GM23248 (cell line): ENCODE measurements at places on chromosomes 3 and 15.
A peak's percentile ranks its signal among the peaks of the same experiment; 100 is the strongest.

DNA sequence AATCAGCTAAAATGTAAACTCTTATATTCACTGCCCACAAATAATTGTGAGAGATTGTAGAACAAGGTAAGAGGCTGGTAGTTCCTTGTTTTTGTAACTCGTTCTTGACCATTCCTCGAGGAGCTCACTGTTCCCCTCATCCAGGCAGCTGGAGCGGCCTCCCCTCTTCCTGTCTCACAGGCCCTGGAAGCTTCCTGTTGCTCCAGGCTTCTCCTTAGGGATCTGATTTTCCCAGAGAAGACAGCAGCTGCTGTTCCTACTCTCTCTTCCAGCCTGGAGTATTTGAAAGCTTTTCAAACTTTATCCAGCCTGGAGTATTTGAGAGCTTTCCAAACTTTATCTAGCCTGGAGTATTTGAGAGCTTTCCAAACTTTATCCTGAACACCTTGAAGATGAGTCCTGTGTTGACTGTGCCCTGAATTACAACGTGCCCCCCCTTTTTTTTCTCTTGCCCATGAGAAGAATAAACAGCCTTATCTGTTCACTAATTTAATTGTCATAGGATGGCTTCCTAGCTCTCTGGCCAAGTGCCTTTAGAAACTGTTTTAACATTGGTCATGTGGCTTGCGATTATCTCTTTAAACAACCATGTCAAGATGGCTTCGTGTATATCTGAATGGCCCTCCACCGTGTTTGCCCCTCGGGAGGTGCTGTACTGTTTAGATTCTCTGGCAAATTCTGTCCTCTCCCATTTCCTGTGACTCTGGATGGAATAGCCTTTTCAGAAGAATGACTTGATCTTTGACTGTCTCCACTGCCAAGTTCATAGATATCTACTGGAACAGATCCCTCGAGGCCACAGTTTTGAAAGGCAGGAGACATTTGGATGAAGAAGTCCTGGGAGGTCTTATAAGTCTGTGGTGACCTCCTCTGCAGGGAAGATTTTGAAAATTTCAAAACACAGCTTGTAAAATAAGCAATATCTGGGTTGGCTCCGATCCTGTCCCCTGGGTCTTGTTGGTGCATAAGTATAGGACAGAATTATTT is 4.8 kb downstream of the ADAMTSL3 start:
- no peak for DNase-seq

DNA sequence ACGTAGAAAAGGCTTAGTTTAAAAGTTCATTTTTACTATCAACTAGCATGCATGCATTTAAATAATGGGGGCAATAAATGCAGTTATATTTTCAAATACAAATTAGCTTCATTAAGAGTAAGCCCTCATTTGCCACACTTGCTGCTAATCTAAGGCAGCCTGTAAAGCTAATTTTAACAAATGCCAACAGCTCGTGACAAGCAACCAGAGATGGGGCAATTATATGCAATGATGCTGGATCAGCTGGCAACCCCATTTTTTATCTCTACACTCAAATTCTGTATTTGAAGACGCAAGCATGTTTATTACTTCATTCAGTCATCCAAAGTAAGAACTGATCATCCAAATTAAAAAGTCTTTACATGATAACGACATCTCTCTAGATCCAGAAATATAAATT is 12.1 kb downstream of the RFTN1 start:
- no peak for DNase-seq

- DNase-seq: peak; percentile 48
These were observed 16.0 kb downstream of the NEK10 start for GRCh38 chr3:27353221-27353620.

- no peak for DNase-seq
These were observed 934.9 kb upstream of the CADM2 start for GRCh38 chr3:84023842-84024241.

GRCh38 chr3:89419647-89420241 is 312.3 kb downstream of the EPHA3 start:
- no peak for DNase-seq

DNA sequence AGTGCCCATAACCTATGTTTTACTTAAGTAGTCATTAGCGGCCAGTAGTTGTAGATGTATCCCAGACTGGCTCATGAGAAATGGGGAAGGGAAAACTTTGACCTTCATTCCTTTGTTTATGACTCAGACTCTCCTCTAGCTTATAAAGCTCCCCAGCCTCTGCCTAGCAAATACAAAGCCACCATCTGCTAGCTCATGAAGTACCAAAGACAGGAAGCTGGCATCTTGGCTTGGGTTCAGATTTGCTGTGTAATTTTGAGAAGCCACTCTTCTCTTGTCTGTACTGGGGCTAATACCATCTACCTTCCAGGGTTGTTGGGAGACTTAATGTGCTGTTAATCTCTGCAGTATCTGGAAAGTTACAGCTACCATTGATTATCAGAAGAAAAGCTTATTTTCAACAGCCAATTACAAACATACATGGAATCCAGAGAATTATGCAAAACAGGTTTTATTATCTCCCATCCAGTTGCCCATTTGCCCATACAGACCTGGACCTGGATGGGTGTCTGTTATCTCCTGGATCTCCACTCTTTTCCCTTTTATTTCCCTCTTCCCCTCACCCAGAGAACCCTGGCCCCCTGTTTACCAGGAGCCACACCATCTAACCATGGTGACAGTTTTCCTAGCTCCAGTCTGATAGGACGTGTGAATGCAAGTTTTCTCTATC is 153.8 kb downstream of the SEMA6D start:
- peak; percentile 30 for DNase-seq

DNA sequence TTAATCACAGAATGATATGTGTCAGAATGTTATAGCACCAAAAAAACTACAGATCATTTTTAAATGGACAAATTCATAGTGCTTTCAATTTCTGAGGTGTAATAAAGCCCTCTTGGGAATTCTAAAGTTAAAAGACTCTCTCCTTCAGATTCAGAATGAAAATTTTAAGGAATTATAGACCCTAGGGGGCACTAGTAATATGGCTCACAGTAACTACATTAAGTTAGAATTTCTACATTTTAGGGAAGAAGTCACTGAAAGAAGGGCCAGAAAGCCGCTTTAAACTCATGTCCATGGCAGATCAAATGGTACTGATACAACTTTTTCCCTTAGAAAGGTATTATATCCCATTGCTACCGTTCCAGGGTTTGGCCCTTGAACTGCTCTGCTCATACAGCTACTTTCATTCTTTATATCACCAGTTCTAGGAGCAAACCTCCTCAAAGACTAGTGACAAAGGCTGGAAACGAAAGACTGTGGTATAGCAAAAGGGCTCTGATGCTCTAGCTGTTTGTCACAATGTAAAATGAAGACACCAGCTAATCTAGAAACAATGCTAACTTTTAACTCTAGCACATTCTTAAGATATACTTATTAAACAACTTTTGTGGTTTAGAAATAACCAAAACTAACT is 18.1 kb downstream of the DAZL start:
- DNase-seq: peak; percentile 20

- DNase-seq: no peak
These were observed 388 bp downstream of the ACY1 start for GRCh38 chr3:51983578-51984268.

GRCh38 chr3:133655731-133656515 is 5.8 kb downstream of the TOPBP1 start:
- DNase-seq: no peak

- DNase-seq: no peak
These were observed 47.1 kb downstream of the NPTN start for GRCh38 chr15:73585871-73586654.

GRCh38 chr15:85757939-85758654 is 36.6 kb downstream of the KLHL25 start:
- DNase-seq: no peak

GRCh38 chr15:28105224-28105791 is 6.2 kb upstream of the OCA2 start:
- no peak for DNase-seq

DNA sequence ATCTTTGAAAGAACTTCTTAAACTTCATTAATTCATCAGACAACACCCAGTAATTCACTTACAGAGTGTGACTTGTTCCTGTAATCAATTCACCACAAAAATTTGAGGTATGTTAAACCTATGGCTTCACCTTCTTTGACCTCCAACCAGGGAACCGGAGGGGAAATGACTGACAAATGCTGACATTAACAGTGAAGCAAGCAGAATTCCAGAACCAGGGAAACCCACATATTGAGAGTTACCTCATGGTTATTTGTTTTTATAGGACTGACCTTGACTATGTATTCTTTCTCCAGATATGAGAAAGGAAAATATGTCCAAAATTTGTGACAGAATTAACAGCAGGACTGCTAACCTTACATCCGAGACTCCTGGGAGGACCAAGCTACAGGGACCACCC is 2.7 kb downstream of the P3H2 start:
- DNase-seq: no peak

GRCh38 chr15:70597056-70597603 is 166.2 kb downstream of the UACA start:
- DNase-seq: peak; percentile 15

DNA sequence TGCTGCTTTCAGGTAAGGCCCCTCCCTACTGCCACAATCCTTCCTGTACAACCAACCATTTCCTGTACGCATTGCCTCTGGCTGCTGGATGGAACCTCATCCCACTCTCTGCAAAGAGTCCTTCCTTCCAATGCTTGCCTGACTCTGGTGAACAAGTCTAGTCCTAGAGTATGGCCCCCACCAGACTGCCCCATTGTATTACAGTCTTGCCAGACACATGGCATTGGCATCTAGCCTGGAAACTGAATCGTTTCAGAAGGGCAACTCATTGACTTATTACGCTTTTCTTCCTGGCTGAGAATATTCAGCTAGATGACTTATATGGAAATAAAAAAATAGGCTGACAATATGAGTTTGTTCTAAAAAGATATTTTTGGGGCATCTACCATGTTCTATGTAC is 170.3 kb downstream of the SUCLG2 start:
- DNase-seq: no peak

DNA sequence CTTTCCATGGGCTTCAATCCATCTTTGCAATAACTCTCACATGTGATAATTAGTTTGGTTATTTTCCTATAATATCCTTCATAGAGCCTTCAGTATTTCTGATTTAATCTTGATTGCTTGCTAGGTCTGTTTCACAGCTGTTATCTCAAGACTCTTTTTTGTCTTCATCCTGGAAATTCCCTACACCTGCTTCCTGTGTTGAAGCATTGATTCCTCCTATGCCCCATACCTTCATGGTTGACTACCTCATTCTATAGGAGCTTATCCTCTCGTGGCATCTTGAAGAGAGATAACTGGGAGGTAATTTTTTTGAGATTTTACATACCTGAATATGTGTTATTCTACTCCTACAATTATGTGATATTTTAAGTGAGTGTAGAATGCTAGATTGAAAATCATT is 26.7 kb downstream of the PIK3CA start:
- DNase-seq: no peak

- DNase-seq: peak; percentile 84
These were observed 1.4 kb downstream of the KBTBD13 start for GRCh38 chr15:65077981-65078352.

DNA sequence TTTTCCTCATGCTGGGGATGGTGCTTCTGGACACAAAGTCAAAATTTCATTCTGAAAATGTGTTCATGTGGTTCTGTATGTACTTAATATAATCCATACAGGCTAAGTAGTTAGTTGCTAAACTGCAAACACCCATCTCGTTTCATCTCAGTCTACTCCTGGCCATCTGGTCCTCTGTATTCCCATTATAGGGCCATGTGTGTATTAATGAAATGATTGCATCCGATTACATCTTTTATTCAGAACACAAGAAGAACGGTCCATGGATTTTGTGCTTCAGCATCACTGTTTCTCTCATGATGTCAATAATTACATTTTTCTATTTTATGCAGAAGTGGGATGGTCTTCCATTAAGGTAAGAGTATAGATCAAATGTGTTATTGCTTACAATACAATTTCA is 6.1 kb upstream of the GJD2 start:
- no peak for DNase-seq

- no peak for DNase-seq
These were observed 442.7 kb upstream of the NR2F2 start for GRCh38 chr15:95887666-95888390.

DNA sequence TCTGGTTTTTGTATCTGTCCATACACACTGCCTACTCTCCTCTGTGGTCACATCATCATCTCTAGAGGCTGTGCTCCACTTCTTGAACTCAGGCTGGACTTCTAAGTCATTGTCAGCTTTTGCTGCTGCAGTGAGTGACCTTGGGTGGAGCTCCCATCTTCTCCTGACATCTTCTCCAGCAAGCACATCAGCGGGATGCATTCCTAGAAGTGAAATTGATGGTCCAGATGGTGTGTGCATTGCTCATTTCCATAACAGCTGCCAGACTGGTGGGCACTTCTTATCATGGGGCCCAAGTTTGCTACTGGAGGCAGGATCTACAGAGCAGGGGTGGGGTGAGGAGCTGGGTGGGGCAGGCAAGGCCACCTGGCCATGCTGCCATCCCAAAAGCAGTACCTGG is 109.9 kb downstream of the DNAJB8 start:
- no peak for DNase-seq

- peak; percentile 15 for DNase-seq
These were observed 12.9 kb upstream of the APEH start for GRCh38 chr3:49661281-49661680.

DNA sequence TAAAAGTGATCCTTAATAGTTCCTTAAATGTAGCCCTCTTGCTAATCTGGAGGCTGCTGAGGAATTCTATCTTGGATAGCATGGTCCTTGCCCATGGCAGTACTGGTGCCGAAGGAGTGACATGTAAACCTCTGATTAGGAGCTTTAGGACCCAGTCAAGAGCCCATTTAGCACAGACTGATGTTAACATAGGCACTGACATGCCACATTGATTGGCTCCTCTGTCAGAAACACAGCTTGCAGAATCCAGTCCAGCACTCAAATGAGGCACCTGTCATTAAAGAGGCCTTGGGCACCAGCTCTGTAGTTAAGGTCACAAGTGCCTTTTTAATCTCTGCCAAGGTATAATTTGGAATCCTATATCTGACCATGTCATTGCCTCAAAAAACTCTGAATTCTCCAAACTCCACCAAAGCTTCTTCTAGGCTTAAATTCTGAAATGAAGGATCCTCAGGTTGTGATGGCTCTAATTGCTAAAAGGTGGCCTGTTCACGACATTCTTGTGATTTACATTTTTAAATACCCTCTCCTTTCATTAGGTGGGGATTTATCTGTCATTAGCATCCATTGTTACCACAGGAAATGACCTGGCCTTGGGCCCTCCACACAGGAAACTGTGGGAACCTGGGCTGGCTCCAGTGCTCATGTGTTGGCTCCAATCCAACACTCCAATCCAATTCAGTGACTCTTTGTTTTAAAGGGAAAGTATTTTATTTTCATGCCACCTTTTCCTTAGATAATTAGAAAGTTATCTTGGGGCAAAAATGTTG is 57.3 kb upstream of the RNF7 start:
- DNase-seq: peak; percentile 67

DNA sequence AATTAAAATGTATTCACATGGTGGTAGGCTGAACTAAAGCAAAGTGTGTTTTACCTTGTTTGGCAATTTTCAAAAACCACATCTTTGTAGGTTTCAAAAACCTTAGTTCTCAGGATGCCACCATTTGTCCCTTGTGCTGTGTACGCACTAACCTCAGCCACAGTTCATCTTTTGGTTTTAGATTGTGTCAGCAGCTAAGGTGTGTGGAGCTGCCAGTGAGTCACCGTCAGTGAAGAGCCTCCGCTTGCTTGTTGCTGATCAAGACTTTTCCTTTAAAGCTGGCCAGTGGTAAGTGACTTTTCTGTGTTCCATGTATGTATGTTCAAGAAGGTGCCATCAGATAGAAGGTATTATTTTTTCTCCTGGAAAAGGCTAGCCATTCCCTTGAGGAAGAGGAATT is 21.1 kb downstream of the OXNAD1 start:
- no peak for DNase-seq

GRCh38 chr3:136651581-136651980 is 100.6 kb downstream of the STAG1 start:
- DNase-seq: no peak

GRCh38 chr15:98850961-98851572 is 156.5 kb downstream of the PGPEP1L start:
- DNase-seq: peak; percentile 85
